Metanephros (tissue), 2 donors: ENCODE measurements at places on chromosomes 6 and 20. TPM values are rescaled to one million over a fixed set of nuclear protein-coding genes. Genes with fewer than 3 reads are reported as not detected.

Gene LRRC73
- 1.6 TPM for total RNA-seq

Gene MEI4
- total RNA-seq = 1.2 TPM

Gene CNKSR3
- 25.0 TPM for total RNA-seq

Gene PROKR2
- not detected for total RNA-seq

Gene RAET1L
- total RNA-seq = not detected

Gene C20orf204
- total RNA-seq = 3.6 TPM

Gene CGA
- 0.35 TPM for total RNA-seq
